ENCODE measurements at places on chromosomes 7 and 10.

GRCh38 chr7:72785166-72785955 lies 42.6 kb downstream of the TYW1B start:
- DNase-seq, result no peak

GRCh38 chr10:68082872-68083271 lies 7.8 kb upstream of the HERC4 start:
- DNase-seq, result no peak

DNA sequence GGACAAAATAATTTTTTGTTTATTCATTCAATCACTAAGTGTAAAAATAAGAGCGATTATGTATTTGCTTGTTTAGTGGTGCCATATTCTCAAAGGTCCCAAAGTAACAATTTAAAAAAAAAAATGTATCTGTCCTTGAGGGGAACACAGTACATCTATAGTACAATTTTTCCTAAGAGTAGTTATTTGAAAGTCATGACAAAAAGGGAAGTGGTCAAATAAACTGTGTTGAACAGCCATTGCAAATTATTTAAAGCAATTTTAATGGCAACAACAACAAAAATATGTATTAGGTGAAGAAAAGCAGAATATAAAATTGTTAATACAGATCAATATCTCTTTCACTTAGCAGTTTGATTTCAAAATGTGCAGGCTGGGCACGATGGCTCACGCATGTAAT lies 943.5 kb downstream of the CNTNAP2 start:
- DNase-seq, result no peak

- no peak for DNase-seq
These were observed 61.3 kb upstream of the TRIL start for GRCh38 chr7:29019387-29019786.

GRCh38 chr7:45972629-45973312 lies 51.7 kb upstream of the IGFBP3 start:
- DNase-seq, result no peak

DNA sequence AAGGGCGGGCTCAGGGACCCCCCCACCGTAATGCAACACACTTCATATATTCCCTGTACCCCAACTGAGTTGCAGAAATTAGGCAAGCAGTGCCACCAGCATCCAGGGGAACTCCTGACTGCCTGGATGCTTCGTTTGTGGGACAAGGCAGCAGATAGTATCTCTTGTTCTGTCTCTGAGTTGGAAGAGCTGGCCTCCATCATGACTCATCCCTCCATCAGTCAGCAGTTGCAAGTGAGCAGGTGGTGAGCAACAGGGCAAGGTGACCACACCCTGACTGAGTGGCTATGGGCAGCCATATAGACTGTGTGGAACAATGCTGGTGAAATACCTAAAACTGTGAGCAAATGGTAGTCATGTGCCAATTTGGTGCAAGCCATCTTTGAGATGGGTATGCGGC lies 22.8 kb upstream of the ADAMTS14 start:
- no peak for DNase-seq

DNA sequence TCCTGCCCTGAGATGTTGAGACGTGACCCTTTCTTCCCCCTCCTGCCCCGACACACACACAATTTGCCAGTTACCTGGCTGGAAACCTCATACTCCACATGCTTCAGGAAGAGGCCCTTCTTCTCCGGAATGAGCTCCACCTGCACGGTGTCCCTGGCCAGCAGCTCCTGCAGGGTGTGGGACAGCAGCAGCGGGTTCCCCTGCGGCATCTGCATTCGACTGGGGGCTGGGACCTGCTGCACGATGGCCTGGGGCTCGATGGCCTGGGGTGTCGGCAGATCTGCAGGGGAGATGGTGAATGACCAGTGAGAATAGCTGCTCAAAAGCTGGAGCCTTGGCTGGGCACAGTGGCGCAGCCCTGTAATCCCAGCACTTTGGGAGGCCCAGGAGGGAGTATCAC lies 36.0 kb downstream of the NUDT1 start:
- no peak for DNase-seq

- no peak for DNase-seq
These were observed 42.8 kb downstream of the FBXL13 start for GRCh38 chr7:103031781-103032180.

DNA sequence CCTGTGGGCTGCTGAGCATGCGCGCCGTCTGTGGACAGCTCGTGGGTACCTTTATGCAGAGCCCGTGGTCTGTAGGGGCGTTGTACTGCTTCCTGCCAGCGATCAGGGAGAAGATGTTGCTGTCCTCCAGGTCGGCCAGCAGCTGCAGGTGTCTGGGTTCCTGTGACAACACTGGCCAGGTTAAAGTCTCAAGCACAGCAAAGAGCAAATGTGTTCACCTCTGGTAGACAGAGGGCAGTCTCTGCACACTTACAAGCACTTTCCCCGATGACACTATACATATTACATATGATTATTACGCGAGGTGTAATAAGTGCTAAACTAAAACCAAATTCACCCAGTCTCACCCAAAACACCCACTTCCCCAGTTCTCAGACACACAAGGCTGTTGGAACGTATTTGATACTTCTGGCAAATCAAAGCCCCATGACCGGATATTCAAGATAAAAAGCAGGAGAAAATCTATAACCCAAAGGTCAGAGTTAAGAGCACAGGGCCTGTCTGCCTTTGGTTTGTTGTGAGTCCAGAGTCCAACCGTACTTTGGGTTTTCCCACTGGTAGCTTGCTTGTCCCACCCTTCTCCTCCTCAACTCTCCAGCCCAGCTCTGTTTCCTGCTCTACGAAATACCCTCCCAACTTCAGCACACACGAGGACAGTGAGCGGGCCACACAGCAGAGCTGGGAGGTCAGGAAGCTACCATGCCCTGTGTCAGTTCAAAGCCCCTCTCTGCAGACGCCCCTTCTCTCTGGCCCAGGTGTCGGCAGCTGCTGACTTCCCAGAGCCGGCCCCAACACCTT lies 49.7 kb upstream of the DDC start:
- DNase-seq, result no peak

GRCh38 chr10:93061594-93062513 lies 1.3 kb downstream of the CYP26C1 start:
- DNase-seq, result no peak

GRCh38 chr7:143882020-143882603 lies 19.9 kb downstream of the TCAF1 start:
- peak; percentile 78 for DNase-seq

- no peak for DNase-seq
These were observed 113.9 kb downstream of the ABLIM1 start for GRCh38 chr10:114544045-114544659.

DNA sequence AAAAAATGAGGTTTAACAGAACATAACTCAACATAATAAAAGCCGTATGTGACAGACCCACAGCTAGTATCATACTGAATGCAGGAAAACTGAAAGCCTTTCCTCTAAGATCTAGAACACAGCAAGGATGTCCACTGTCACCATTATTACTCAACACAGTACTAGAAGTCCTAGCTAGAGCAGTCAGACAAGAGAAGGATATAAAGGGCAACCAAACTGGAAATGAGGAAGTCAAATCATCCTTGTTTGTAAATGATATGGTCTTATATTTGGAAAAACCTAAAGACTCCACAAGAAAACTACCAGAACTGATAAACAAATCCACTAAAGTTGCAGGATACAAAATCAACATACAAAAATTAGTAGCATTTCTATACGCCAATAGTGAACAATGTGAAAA lies 45.9 kb downstream of the C10orf71 start:
- no peak for DNase-seq

GRCh38 chr7:2211259-2211880 lies 21.4 kb downstream of the MAD1L1 start:
- no peak for DNase-seq

DNA sequence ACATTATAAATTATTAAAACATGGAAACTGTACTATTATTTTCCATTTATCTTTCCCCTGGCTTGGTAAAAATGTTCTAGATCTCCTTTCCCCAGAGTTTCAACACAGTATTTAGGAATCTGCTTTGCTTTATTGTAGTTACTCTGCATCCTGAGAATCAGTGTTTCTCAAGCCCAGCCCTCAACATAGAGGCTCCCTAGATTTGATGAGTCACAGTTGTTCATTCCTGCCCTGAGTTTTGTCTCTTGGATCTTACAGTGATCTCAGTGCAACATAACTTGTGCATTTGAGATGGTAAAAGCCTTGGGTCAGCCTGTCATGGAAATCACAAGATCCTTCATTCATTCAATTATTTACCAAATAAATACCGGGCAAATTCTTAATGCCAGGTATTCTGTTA lies 63.0 kb downstream of the VAX1 start:
- DNase-seq, result no peak

DNA sequence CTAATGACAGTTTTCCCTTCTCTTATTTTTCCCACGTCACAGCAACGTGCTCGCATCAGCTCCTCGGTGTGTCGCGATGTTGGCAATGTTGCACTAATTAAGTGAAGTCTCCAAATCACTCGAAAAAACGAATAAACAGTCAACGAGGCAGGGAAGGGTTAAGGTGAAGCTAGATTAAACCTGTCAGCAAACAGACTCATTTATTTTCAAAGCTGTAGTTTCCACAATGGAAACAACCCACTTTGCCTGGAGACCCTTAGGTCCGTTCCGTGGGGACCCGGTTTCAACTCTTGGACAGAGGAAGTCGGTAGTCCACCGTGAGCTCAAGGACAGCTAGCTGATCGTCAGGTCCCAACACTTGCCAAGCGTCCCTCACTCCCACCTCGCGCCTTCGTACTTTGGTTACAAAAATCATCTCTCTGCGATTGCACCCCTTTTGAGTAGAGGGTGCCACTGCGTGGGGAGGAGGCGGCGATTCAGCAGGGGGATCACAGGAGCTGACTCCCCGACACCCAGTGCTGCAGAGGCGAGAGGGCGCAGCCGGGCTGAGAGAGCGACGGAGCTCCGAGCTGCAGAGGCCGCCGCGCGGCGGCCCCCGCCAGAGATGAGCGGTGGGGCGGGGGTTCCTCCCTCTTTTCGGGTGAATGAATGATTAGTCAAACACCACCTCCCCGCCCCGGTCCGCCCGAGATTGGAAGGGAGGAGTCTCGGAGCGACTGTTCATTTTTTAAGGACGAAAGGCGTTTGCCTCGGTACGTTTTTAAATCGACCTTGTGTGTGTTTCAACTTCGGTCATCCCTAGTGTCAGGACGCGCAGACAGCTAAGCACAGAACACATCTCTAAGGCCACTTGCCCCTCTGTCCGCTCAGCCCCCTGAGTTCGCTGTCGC lies 1.3 kb upstream of the BMPER start:
- peak; percentile 60 for DNase-seq

DNA sequence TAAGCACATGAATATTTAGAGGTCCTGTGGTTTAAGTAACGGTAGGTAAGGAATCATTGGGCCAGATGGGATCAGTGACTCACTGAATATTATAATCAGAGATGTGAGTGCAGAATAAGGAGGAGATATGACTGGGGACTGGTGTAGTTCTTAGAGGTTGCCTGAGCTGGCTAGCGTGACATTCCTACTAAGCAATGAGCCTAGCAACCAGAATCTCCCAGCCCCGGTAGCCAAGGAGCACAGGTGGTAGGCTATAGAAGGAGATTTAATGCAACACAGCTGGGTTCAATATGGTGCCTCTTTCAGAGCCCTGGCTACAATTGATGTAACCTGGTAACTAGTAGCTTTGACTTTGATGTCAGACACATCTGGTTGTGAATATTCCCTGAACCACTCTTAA lies 641.6 kb downstream of the AUTS2 start:
- DNase-seq, result peak; percentile 37

DNA sequence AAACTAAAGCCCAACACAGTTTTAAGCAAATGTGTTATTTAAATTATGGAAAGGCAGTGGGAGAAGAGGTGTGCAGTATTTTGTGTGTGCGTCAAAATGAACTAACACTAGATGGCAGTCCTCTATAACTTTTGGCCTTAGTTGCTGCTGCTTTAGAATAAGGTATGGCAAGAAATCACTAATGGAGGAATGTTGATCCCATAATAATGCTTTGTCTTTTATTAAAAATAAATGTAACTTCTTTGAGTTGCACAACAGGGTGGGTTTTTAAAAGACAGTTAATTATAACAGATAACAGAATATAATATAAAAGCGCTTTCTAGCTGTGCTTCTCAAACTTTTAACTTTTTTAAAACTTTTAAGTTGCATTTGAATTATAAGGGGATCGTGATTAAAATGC lies 56.4 kb downstream of the BBS9 start:
- DNase-seq, result peak; percentile 65

DNA sequence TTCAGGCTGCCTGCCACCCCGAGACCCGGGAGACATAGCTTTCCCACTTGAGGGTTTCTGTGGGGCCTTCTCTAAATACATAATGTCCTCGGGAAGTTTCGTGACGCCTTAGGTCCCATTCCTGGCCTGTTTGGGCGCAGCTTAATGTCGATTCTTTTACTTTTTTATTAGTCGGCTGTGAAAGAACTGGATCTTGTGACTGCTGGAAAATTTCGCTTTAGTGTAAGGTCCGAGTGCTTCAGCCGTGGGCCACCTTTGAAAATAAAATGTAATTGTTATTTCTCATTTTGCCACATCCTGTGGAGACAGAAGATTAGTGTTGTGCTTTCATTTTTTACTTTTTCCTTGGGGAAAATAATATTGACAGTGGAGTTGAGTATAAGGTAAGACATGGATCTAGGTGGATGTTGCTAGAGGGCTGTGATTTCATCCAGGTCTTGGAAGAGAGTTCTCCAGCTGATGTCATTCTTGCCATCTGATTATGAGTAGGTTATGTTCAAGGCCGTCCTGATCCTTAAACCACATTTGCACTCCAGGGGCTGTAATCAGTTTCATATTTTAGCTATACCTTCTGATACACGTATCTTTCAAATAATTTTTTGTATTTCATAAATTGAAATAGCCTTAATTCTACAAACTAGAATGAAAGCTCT lies 830 bp downstream of the RAB18 start:
- DNase-seq, result no peak

DNA sequence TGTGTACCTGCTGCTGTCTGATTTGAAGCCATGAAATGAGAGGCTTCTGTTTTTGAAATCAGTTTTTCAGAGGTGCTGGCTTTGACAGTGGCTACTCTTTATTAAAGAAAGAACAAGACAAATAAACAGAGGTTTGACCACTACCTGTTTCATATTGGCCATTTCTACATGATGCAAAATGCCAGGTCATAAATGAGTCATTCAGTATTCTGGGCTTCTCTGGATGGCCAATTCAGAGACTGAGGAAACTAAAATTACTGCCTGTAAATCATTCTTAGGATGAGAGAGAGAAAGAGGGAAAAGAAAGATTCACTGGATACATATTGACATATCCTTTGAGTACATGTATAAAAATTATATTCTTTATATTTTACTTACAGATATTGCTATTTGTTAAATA lies 303.3 kb upstream of the ETV1 start:
- no peak for DNase-seq

- no peak for DNase-seq
These were observed 469.5 kb downstream of the POM121L12 start for GRCh38 chr7:53504914-53505313.

- DNase-seq, result no peak
These were observed 145.0 kb upstream of the CHST15 start for GRCh38 chr10:124238367-124238766.
